Activated T-helper 1 cell treated with Interleukin-2 at 50 U/mL for 16 hours (primary cell): ENCODE measurements at places on chromosomes 3 and 15.

DNA sequence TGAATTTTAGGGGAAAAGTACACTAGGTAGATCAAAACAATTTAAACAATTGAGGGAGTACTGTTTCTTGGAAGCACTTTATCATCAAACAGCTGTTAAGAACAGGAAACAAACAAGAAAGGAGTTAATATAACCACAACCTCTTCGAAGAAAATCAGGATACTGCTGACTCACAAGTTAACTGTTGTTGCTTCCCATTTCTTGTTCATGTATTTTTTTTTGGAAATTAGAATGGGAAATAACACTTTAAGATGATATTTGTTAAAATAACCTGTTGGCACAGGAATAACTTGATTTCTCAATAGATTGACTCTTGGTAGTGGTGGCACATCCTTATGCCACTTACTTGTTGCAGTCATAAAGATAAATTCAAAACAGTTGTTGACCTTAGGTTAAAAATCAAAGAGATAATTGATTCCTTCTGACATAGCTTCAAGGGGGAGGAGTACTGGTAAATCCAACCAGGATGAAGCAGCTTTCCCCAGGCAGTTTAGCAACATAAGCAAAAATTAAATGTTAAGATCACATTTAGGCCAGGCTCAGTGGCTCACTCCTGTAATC is 3.3 kb downstream of the BNIP2 start:
- DNase-seq = no peak

DNA sequence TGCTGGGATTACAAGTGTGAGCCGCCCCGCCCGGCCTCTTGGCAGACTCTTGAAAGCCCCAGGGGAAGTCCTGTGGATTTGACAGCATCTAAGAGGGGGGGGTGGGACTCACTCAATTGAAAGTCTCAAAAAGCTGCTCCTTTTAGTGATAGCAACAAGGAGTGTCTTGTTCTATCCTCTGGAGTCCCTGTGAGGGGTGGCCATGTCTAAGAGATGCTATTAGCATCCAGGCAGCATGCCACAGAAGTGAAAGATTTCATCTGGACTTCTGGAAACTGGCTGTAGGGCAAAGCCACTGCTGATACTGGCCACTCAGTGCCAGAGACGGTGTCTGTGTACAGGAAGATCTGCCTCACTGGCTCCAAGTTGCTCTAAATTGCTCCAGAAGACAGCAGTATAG is 74.0 kb downstream of the DHX36 start:
- DNase-seq = no peak

- DNase-seq = no peak
Measured at GRCh38 chr15:60773255-60773654, 294.3 kb upstream of the ICE2 start.

DNA sequence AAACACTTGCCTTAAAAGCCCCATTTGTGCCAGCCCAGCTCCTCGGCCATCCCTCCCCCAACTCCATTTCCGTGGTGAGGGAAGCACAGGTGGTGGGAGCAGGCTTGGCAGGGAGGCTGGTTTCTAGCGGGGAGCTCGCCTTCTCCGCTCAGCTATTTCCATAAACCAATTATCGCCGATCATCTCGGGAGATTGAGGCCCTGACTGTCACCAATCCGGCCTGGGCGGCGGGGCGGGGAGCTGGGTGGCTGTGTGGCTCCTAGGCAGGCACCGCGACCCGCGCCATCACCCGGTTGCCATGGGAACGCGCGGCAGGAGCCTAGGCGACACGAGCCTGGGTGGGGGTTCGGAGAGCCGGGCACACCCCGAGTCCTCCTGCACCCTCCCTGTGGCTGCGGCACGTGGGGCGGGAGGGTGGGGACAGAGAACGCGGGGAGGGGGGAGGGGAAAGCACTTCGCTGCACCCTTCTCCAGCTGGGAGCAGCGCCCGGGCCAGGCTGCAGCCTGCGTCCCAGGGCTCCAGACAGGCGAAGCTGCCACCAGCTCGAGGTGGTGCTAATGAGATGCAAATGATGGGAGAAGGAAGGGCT is 9.3 kb downstream of the CCDC33 start:
- no peak for DNase-seq

GRCh38 chr3:155701882-155702465 is 42.9 kb downstream of the PLCH1 start:
- DNase-seq = no peak

DNA sequence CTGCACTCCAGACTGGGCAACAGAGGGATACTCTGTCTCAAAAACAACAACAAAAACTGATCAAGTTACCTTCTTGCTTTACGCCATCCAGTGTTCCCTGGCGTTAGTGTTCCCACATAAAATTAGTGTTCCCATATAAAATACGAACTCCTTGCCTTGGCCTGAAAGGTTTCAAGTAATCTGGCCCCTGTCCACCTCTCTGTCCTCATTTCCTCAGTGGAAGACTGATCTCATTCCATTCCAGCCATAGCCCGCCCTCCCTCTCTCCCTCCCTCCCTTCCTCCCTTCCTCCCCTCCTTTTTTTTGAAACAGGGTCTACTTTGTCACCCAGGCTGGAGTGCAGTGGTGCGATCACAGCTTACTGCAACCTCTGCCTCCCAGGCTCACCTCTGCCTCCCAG is 2.8 kb upstream of the CAND2 start:
- DNase-seq = no peak

GRCh38 chr3:56291953-56292352 is 176.3 kb downstream of the ERC2 start:
- DNase-seq = no peak

GRCh38 chr3:59766200-59766872 is 716.5 kb upstream of the CFAP20DC start:
- DNase-seq = no peak

GRCh38 chr15:72774696-72775383 is 8.7 kb downstream of the ADPGK start:
- DNase-seq = no peak

DNA sequence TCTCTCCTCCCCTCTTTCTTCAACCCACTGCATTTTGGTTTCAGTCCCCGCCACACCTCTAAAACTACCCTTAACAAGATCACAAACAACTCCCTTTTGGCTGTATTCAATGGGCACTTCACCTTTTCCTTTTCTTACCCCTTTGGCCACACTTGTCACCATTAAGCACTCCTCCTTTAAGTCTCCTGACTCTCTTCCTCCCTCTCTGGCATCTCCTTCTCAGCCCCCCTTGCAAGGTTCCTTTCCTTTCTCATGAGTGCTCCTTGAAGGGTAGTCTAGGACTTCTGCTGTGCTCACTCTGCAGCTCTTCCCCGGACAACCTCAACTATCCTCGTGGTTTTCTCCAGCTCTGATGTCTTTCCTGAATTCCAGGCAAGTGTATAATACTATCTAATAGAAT is 103.7 kb downstream of the RPL22L1 start:
- DNase-seq = no peak

DNA sequence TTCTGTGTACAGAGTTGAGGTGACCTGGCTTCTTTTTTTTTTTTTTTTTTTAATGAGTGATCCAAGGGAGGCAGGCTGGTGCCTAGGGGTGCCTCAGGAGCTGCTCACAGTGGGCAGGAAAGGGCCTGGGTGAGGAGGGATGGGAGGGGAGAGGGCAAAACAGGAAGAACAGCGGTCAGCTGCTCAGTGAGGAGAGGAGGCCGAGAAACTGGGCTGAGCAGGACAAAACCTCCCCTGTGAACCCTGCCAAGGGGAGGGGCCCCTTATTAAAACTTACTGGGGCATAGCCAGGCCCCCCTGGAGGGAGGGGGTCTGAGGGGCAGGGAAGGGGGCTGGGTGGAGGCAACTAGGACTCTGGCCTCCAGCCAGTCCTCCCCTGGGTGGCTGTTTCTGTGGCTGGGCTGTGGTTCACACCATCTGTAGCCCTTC is 3.5 kb downstream of the PLEKHO2 start:
- DNase-seq = no peak

DNA sequence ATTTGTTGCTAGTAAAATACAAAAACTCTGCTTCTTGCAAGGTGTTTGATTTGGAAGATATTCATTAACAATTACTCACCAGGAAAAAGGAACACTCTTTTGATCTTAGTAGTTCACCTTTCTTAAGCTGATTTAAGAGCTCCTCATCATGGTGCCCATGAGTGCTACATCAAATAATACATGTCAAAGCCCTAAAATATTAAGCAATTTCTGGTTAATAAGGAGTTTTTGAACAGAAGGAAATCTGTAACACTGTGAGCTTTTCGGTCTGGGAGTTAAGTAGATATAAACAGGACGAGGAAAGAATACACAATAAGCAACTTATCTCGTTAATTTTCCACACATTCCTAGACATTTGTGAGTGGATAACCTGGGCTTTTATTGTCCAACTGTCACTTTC is 83.9 kb upstream of the DCBLD2 start:
- DNase-seq = no peak

- no peak for DNase-seq
Measured at GRCh38 chr3:23406601-23407000, 203.5 kb downstream of the UBE2E2 start.

DNA sequence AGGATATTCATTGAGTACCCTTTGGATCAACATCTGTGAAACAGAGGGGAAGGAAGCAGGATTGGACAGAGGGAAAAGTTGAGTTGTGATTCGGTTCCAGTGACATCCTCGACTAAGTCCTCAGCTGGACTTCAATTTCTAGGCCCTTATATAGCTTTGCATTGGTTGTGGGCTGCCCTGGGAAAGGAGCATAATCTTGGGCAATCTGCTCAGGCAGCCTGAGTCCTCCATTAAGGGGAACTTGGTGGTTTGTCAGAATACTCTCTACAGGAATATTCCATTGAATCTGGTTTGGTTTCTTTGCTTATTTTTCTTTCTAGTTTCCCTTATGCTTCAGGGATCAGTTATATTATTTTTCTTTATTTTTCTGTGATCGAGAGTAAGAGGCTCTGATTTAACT is 94.1 kb downstream of the TCF12 start:
- DNase-seq = no peak

DNA sequence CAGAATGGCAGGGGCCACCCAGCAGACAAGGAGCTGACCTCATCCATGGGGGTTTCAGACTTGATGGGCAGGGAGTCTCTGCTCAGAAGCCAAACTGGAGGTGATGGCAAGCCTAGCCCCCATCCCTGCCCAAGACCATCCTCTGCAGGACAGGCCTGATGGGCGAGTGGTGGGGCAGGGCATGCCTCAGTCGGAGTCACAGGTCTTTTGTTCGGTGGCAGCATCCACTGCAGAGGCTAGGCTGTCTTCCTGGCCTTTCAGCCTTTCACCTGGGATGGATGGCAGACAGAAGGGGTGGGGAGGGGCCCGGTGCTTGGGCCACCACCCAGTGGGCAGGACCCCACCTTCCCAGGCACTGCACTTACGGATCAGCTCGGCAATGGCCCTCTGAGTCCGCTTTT is 44.4 kb downstream of the PTH1R start:
- no peak for DNase-seq

DNA sequence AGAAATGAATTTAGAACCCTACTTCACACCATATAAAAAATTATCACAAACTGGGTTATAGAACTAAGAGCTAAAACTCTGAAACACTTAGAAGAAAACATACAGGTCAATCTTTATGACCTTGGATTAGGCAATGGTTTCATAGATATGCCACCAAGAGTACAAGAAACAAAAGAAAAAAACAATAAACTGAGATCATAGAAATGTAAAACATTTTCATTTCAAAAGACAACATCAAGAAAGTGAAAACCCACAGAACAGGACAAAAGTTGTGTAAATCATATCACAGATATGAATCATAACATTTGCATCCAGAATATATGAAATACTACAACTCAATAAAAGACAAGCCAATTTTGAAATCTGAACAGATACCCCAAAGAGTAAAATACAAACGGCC is 72.4 kb downstream of the TBL1XR1 start:
- no peak for DNase-seq

GRCh38 chr3:146469150-146470017 is at the start of gene PLSCR2:
TSS of gene PLSCR2 (minus strand) at chr3:146469561. CDS start at chr3:146459904, 9,657 bp downstream.
- DNase-seq = peak; percentile 58

DNA sequence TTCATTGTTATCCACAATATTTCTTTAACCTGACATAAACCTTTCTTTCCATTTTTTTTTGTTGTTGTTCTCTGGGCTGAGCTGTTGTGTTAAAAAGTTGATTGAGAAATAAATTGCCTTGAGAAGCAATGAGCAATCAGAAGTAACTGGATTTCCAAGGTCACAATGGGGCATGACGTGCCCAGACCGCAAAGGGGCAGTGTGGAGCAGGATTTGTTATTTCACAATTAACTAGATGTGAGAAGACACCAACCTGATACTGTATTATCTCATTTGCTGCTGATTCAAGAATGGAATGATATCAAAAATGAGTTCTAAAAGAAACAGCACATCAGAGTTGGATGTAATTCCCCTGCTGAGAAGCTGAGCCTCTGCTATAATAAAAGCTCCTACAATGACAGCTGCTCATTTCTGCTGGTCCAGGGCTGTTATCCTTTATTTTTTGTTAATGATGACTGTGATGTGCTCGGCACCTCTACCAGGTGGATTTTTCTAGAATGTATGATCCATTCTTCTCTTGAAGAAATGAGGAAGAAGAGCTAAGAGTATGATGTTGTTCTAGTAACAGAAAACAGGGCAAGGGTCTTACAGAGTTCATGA is 28.1 kb downstream of the CPNE4 start:
- no peak for DNase-seq

- DNase-seq = no peak
Measured at GRCh38 chr3:136909187-136909586, 47.2 kb downstream of the NCK1 start.

GRCh38 chr3:192262001-192262400 is 465.3 kb downstream of the FGF12 start:
- no peak for DNase-seq

GRCh38 chr3:59280113-59280512 is 230.3 kb upstream of the CFAP20DC start:
- DNase-seq = no peak

DNA sequence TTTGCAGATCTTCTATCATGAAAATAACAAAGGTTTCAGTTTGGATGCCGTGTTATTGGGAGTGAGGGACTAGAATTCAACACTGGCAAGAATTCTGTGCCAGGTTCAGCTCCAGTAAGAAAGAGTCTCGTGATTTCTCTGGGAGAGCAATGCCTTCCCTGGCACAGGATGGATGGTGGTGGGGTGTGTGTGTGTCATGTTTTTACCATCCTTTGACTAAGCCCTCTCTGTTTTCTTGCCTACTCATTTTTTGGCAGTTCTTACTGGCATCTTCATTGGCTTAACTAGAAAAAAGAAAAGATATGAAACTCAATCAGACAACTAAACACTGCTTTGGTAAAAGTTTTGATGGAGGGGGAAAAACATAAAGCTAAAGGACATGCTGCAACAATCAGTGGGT is 86.6 kb downstream of the FMN1 start:
- DNase-seq = no peak

DNA sequence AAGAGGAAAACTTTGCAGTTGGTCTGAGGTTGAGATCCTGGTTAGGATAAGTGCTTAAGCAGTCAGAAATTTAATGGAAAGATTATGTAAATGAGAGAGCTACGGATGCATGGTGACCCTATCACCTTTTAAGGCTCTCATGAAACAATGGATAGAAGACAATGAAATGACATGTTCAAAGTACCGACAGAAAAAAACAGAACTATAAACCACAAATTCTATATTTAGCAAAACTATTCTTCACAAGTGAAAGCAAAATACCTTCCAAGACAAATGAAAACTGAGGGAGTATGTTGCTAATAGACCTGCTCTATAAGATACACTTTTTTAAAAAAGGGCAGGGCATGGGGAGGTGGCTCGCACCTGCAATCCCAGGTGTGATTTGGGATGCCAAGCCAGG is 32.2 kb downstream of the DNAAF4 start:
- DNase-seq = no peak
